Stimulated activated naive CD8-positive, alpha-beta T cell treated with anti-CD3 and anti-CD28 coated beads, Interleukin-15, amount 100 ng/mL, for 72 hours (primary cell): ENCODE measurements at places on chromosomes 1 and 21.

DNA sequence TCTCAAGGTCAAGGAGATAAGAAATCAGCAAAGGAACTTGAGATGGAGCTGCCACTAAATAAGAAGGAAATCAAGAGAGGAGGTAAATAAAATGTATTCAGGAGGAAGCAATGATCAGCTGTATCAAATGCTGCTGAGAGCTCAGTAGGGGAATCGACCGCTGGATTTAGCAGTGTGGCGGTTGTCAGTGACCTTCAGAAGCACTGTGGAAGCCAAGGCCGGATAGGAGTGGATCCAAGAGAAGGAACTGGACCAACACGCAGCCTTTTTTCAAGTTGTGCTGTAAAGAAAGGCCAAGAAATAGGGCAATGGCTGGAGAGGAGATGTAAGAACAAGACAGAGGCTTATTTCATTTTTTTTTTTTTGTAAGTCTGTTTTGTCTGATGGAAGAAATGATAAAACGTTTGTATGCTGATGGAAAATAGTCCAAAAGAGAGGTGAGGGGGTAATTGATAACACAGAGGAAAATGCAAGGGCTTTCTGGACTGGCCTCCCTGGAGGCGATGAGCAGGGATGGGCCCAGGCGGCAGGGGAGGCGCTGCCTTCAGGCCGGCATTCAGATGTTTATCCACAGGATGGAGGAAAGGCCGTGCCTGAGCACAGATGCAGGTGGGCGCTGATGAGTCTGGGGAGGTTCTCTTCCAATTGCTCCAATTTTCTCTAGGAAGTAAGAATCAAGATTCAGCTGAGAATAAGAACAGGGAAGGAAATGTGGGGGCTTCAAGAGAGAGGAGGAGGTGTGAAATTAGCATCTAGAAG lies 17.5 kb upstream of the FAM43B start:
- no peak for DNase-seq

- no peak for DNase-seq
Observed at GRCh38 chr1:27945020-27945419, 10.2 kb downstream of the SMPDL3B start.

GRCh38 chr1:18651713-18652112 lies 21.1 kb downstream of the PAX7 start:
- no peak for DNase-seq

GRCh38 chr1:156527584-156527983 lies 27.0 kb upstream of the MEF2D start:
- no peak for DNase-seq

- no peak for DNase-seq
Observed at GRCh38 chr1:229841230-229841629, 215.2 kb downstream of the URB2 start.

GRCh38 chr1:202587859-202588485 lies 122.3 kb downstream of the SYT2 start:
- DNase-seq: no peak

DNA sequence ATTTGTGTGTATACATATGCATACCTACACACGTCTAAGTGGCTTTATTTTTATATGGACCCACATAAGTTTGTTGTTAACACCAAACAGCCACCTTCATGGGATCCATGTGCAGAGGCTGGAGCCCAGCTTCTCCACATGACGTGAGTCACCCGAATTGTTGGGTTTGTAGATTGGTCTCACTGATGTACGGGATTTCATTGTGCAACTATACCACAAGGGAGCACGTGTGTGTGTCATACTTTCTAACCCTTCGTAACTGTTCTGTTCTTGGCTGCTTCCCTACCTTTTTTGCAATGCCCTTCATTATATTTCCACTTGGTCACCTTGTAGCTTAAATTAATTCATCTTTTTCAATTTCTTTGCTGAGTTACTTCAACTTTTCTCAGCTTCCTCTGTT lies 21.0 kb downstream of the SPRTN start:
- DNase-seq: no peak
